Activated CD4-positive, alpha-beta T cell treated with anti-CD3 and anti-CD28 coated beads, Interleukin-2, amount 10 ng/mL, durations not matched to agents 7 days and 5 days (primary cell): ENCODE measurements at places on chromosomes 12 and 14.

DNA sequence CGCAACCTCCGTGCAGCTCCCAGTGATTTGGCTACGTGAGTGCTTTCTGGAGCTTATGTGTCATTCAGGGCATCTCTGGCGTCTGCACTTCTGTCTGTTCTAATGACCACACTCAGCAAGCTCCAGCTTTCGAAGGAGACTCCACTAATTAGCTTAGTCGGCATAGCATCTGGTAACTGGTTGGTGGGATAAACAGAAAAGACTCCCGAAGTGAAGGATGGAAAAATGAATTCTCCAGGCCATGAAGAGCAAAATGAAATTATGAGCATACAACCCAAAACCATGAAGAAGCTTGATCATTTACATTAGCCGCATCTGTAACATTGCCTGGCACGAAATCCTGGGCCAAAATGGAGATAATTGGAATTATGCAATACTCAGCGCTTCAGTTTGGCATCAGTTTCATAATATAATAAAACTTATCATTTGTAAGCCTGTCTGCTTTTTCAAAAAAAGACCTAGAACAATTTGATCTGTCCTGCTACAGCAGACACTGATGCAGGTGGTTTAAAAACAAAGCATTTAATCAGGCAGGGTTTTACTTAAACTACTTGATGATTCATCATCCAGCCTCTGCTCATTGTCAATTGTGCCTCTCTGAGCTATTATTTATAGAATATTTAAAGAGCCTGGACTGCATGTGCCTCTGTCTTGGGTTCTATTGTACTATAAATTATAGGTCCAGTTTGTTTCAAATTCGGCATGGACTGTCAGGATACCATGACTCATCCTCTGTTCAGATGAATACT lies 87.4 kb downstream of the SYT1 start:
- no peak for DNase-seq

DNA sequence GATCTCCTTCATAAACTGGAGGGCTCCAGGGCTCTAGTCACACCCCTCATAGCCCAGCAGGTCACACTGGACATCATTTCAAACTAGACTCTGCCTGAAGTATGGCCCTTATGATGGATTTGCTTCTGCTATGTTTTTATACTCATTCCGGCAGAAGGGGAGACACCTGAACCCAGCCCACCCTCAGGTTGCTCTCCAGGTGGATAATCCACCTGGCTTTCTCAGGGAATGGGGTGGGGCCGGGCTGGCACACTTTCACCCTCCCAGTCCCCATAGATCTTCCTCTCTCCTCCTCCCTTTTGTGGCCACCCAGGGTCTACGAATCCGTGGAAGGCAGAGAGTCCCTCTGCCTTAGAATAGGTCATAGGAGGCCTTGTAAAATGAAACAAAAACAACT lies 9.8 kb upstream of the KRT73 start:
- DNase-seq = no peak

DNA sequence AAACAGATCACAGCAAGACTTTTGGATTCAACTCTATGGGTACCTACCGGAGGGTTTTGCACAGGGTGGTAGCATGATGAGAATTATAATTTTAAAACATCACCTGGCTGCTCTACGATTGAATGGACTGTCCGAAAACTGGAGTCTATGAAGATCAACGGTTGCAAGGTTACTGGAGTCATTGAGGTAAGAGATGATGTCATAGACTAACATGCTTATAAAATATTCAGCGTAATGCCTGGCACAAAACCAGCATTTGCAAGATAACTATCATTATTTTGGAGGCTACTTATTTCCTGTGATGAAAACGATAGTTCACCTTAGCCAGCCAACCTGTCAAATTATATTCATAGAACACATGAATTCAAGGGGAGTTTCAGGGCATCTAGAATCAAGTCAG lies 580.6 kb upstream of the TBX3 start:
- no peak for DNase-seq

GRCh38 chr12:18998343-18999261 lies 130.9 kb upstream of the PLEKHA5 start:
- no peak for DNase-seq

- no peak for DNase-seq
Observed at GRCh38 chr12:110278255-110278536, 2.9 kb upstream of the ATP2A2 start.

DNA sequence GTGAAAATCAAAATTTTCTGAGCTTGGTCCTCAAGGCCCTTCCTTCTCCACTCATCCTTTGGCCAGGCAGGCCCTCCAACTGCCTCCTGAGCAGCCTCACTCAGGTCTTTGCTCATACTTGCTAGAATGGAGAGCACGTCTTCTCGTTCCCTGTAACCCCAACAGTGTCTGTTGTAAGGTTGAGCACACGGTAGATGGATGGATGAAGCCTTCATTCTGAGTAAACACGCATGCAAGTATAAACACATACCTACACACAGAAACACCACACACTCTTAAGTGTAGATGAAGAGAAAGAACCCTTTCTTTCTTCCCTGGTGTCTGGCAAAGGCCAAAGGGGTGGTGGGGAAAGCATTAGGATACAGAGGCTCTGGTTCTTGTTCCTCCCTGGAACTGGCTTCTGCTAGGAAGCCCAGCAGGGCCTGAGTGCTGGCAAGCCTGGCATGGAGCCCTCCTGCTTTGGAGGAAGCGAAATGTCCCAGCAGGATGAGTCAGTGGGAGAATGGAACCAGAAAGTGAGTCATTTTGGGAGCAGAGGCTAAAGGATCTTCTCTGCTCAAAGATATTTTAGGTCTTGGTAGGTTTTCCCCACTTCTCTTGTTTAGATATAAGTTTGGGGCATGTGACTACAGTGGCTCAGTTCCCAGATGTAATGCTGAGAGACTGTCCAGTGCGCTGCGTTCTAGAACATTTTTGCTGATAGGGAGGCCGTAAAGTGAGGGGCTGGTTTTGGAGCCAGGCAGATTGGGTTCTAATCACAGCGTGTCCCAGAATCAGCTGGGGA lies 127.4 kb downstream of the CACNA1C start:
- no peak for DNase-seq

DNA sequence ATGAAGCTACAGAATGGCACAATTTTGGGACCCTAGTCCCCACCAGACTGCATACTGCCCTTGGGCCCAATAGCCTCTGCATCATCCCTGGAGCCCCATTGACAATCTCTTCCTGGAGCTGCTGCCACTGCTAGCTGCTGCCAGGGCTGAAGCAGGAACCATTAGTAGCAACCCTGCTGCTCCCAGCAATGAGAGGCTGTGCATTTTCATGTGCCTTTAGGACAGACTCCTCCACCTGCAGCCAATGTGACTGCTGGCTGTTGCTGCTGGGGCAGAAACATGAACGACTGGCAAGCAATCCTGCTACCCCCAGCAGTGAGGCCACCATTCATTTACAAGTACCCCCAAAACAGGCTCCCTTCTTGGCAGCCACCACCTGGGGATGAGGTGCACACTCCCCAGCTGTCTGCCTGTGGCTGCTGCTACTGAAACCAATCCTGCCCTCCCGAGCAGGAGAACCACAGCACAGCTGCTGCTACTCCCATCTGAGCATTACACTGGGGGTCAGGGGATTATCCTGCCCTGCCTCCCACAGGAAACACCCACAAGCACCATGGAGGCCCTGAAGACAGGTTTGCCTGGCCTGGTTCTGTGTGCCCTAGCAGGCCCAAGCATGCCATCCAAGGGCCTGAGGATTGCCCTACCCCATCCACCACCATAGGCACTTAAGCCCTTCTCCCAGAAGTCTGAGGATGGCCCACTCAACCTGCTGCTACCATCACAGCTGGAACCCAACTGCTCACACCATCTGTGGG lies 181.0 kb downstream of the MYRFL start:
- no peak for DNase-seq

GRCh38 chr12:122981587-122982476 lies 1.4 kb downstream of the ARL6IP4 start:
- no peak for DNase-seq

DNA sequence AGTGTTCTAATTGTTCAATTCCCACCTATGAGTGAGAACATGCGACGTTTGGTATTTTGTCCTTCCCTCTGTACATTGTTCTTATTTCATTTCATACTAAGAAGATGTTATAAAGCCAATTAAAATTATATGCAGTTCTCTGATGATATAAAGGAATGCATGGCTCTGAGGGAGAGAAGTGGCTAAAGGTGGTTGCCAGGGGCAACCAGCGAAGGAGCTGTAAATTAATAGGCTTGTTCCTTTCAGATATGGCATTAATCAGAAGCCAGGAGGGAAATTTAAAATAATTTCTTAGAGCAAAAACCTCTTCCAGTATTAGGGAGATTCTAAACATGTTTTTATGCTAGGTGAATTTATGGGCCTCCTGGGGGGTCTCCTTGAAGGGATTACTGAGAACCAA lies 227.8 kb downstream of the TMEM117 start:
- DNase-seq = no peak

GRCh38 chr12:57165741-57166140 lies 18.3 kb upstream of the LRP1-AS start:
- DNase-seq = no peak

DNA sequence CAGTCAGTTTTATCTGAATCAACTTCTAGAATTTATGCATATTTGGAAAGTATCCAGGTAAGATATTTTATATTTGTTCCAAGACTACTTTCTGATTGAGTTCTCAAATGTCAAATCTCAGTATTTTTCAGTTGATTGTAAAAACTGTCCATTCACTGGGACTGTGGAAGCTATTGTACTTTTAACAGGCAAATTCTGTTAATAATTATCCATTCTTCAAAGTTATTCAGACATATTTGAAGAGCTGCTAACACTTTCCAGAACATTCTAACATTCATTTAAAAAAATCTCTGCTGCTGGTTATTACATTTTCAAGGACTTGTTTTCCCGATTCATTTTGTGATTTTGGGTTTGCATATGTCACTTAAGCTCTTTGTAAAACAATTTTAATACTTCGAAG lies 59.7 kb downstream of the PIK3C2G start:
- no peak for DNase-seq

GRCh38 chr14:24363401-24363800 lies 4.6 kb upstream of the NFATC4 start:
- DNase-seq = no peak

DNA sequence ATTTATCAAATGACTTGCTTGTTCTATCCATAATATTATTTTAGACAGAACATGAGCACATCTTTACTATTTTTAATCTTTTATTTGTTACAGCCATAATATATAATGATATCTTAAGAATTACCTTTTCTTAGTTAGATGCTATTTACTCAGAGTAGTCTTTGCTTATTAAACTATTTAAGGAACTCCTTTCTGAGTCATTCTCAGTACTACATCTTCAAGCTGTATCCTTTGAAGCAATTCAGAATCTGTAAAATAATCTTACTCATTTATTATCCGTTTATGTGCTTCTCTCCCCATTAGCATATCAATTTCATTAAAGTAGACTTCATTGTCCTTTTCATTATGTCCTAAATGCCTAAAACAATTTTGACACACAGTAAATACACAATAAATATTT lies 240.4 kb upstream of the FAR2 start:
- no peak for DNase-seq

- DNase-seq = no peak
Observed at GRCh38 chr14:58108717-58109116, 43.3 kb downstream of the ARMH4 start.

- DNase-seq = no peak
Observed at GRCh38 chr14:36512585-36513003, 7.4 kb downstream of the NKX2-1 start.

GRCh38 chr14:22653012-22653621 lies 9.0 kb upstream of the OR6J1 start:
- peak; percentile 64 for DNase-seq

DNA sequence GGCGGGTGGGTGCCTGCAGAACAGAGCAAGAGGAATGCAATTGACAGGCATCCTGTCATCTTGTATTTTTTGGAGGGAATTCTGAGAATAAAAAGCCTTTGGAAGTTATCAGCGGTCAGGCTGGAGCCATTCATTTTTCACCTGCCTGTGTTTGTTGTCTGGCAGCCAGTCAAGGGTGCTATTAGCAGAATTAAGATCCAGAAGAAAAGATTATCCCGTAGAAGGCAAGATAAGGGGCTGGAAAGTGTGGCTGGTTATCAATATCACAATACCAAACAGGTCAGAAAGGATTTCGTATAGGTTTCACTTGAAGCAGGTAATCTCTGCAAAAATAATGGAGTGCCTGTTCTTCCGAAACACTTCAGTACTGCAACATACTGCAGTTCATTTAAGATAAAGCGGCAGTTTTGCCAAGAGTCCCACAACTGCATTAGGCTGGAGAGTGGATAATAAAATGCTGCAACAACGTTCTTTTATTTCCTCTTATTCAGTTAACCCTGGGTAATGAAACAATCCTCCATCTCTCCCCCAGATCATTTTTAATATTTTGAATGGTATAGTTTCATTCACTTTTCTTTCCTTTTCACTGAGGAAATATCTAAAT lies 171.2 kb upstream of the CDKN3 start:
- DNase-seq = no peak

- DNase-seq = no peak
Observed at GRCh38 chr12:77218278-77218677, 152.9 kb upstream of the E2F7 start.

DNA sequence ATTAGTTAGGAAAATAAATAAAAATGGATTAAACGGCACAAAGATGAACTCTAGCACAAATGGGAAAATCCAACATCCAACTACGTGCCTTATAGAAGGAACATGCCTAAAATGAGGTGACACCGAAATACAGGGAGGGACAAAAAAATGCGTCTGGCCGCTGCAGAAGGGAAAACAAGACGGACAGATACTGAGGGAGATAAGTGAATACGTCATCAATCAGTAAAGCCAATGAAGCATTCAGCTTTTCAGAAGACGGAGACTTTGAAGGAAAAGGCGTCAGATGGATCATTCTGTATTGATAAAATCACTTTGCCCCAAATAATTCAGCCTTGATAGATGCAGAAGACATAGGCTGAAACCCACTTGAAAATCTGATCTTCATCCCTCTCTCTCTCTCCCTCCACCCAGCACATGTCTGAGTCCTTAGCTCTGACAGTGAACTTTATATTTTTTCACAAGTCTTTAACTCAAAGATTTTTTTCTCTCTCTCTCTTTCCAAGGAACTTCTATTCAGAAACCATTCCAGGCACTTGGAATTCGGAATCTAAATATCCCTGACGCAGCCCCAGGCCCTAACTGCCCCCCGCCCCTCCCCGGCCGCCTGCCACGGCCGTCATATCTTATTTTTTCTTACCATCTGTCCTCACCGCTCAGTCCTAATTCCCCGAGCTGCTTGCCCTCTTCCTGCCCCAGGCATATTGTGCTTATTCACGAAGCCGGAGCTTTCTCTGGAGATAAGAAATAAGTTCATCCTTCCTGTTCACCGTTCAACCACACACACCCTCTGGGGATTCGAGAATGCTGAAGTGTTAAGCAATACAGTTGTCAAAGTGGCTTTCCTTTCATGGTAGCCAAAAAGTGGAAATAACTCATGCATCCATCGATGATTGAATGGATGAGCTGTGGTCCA lies 35.5 kb upstream of the RFLNA start:
- DNase-seq = no peak
